ENCODE measurements at places on chromosomes 1 and 21.
A peak's percentile ranks its signal among the peaks of the same experiment; 100 is the strongest.

DNA sequence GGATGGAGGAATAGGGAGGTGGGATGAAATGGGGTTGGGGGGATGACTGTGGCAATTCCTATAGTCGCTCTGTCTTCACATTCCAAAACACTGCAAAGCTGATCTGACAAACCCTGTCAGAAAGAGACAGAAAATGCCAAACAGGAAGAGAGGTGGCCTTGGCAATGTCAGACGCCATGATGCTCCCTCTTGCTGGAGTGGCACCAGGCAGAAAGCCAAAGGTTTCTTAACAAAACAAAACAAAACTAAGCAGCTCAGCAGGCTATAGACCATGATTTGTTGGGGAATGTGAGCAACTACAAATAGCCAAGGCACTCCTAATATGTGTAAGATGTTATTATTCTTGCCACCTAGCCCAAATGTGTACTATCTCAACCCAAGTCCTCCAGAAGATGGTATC, 42.9 kb upstream of the PLA2G2C start:
- DNase-seq, result no peak

GRCh38 chr1:65524931-65525265, 104.4 kb downstream of the LEPR start:
- DNase-seq, result no peak

DNA sequence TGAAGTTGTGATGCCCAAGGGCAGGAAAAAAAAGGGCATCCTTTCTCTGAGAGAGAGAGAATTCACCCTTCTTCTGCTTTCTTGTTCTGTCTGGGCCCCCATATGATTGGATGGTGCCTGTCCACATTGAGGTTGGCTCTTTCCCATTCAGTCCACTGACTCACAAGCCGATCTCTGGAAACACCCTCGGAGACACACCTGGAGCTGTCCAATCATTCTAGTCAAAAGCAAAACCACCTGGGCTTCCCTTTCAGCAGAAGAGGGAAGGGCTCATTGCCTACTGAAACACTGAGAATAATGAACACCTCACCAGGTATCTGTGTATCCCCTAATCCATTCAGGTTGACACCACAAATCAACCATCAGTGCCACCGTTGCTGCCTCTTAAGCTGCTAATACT, 103.7 kb upstream of the GNG12 start:
- no peak for DNase-seq

GRCh38 chr1:27117733-27118439, 37.0 kb downstream of the SLC9A1 start:
- no peak for DNase-seq

DNA sequence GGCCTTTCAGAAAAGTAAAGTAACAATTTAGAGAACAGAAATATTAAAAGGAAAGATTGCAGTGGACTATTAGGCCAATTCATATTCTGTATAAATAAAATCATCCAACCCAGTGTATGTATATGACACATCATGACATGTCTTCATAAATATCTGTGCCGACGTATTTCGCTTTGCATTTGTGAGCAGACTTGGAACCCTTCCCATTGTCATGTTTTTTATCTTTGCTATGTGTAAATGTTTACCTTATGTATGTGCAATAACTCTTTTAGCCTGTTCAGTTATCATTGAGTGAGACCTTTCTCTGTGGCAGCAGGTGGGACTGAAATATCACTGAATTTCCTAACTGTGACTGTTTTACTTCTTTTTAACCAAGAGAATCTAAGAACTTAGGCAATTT, 58.0 kb upstream of the FAM3B start:
- DNase-seq, result no peak

GRCh38 chr1:105872817-105873216, 1183.7 kb upstream of the PRMT6 start:
- DNase-seq, result no peak

- no peak for DNase-seq
Observed at GRCh38 chr21:43369124-43369523, 57.8 kb downstream of the SIK1 start.

DNA sequence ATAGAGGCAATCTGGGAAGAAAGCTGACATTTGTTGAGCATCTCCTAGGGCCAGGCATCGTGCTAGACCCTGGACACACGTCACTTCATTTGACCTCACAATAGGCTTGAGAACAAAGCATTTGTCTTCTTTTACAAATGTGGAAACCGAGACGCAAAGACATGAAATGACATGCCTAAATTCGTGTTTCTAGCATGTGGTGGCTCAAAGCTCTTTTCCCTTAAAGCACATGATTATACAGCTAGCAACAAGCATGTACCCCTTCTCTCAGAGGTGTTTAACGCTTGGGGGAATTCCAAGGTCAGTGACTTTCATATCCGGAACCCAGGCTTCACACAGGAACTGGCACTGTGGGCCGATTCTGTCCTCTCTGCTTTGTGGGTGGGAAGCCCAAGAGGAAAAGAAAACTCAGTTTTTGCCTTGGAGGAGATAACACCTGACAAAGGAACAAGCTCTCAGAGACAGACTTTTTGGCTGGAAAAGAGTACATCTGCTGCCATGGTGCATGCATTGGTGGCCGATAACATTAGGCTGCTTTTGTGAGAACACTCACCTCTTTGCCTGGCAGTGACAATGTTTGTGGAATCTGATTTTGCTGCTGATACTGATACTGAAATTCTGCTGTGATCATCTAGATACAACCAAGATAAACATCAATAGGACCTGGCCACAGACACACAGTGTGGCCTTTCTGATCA, 15.4 kb upstream of the CD2 start:
- DNase-seq, result no peak

- peak; percentile 6 for DNase-seq
Observed at GRCh38 chr1:93549811-93550210, 101.9 kb downstream of the FNBP1L start.
